H9 (cell line): ENCODE measurements at places on chromosomes 2 and 18.

GRCh38 chr18:390741-391478 is 109.6 kb downstream of the COLEC12 start:
- no peak for DNase-seq

DNA sequence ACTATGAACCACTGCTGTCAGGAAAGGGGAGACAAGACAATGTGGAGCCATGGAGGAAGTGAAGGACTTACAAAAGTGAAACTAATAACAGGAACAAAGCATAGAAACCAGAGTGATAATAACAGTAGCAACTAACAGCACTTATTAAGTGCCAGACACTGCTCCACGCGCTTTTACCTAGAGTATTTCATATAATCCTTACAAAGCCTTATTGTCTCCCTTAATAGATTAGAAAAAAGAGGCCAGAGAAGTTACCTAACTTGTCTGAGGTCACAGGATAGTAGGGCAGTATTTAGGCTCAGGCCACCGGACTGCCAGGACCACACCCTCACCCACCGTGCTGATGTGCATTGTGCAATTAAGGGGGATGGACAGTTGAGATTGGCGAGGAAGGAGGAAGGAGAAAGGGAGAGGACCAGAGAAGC is 98.6 kb upstream of the NFU1 start:
- no peak for DNase-seq

- DNase-seq, result peak; percentile 73
Measured at GRCh38 chr2:129318581-129319421, 660.7 kb upstream of the RAB6C start.

GRCh38 chr2:9178904-9179571 is 27.6 kb upstream of the ASAP2 start:
- no peak for DNase-seq

DNA sequence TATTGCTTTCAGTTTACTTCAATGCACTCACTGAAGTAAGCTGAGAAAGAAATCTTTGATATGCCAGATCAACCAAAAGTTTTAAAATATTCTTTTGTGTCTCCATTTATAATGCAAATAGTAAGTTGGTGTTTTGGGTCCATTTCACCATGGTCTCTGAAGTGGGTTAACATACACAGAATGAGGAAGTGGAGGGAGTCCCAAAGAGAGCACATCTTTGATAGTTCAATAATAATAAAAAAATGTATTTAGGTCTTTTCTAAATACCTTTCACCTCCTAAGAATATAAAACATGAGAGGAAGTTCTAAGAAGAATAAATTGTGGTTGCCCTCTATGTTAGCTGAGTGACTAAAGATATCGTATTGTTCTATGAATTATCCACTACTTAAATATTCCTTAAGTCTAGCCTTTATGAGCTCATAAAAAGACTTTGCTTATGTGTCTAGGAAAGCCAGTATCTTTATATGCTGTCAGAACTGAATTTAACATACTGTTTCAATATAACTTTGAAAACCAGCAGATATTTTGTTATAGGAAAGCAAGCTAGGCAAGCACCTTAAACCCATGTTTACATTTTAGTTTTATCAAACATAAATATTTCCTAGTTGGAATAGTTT is 148.7 kb upstream of the ZEB2 start:
- DNase-seq, result no peak
